CD4-positive, CD25-positive, alpha-beta regulatory T cell (primary cell): ENCODE measurements at places on chromosomes 11 and 22. TPM values are rescaled to one million over a fixed set of nuclear protein-coding genes. Genes with fewer than 3 reads are reported as not detected.

Gene ABCG4
- total RNA-seq = not detected

Gene BTG4
- total RNA-seq = not detected

Gene TXNRD2
- total RNA-seq = 25.7 TPM

DNA sequence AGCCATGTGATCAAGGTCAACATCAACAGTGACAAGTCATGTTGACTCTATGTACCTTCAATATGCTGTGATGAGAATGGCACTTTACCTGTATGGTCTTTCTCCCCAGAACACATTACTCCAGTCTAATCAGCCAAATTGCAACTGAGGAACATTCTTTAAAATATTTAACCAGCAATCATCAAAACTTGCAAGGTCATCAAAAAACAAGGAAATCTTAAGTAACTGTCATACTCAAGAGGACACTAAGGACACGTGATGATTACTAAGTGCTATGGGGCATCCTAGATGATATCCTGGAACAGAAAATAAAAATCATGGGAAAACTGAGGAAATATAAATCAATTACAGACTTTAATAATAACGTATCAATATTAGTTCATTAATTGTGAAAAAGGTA, 118.9 kb downstream of the EFCAB6 start:
- peaks cover 2% of the 10 kb centered on the region for H3K27me3 ChIP-seq
- no peaks in the 10 kb centered on the region for H3K36me3 ChIP-seq
- no peak overlapping the region for H3K4me3 ChIP-seq
- H3K27ac ChIP-seq = no peak overlapping the region
- DNase-seq = no peak

GRCh38 chr11:33582636-33583325, 117.8 kb downstream of the C11orf91 start:
- no peaks in the 10 kb centered on the region for H3K36me3 ChIP-seq
- no peaks in the 10 kb centered on the region for H3K4me1 ChIP-seq
- peaks cover 4% of the 10 kb centered on the region for H3K27me3 ChIP-seq
- H3K27ac ChIP-seq = no peak overlapping the region
- no peak for DNase-seq
- no peak overlapping the region for H3K4me3 ChIP-seq
